ENCODE measurements at places on chromosomes 13 and 19. TPM values are rescaled to one million over a fixed set of nuclear protein-coding genes. Genes with fewer than 3 reads are reported as not detected.

The WDR88 gene
- total RNA-seq: not detected

DNA sequence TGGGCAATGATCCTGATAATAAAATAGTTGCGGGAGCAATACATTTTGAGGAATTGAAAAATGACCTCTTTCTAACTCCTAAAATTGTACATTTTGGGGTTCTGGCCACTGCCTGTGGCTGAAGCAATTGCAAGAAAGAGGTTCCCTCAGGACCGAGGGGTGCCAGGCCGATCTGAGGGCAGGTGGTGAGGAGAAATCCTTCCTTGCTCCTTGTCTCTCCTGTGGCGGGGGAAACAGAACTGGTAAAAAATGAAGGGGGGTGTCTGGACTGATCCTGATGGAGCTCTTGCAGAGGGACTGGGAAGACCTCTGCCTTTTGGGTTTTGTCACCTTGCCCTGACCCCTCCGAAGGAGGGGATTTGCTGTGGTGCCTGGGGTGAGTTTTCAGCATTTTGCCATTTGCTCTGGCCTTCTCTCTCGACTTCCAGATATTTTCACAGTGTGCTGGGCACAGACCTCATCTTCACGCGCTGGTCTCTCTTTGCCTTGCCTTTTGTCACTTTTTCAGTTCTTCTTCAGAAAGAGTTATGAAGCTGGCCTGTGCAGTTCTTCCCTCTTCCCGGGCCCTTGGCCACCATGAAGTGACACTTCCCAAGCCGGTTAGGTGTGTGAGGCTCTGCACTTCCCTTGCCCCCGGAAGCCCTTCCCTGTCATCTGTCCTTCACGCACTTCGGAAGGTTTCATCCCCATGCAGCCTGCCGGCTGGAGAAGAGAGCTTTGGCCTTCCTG, 22.2 kb downstream of the NFIX start:
- H3K27ac ChIP-seq: no peak overlapping the region
- H3K36me3 ChIP-seq: peaks cover 2% of the 10 kb centered on the region
- DNase-seq: no peak
- H3K4me1 ChIP-seq: peaks cover 18% of the 10 kb centered on the region

GRCh38 chr19:17807731-17808316, 12.9 kb downstream of the B3GNT3 start:
- H3K4me1 ChIP-seq: peaks cover 10% of the 10 kb centered on the region
- no peak for DNase-seq
- no peaks in the 10 kb centered on the region for H3K36me3 ChIP-seq
- no peak overlapping the region for H3K27ac ChIP-seq
- H3K27me3 ChIP-seq: peaks cover 4% of the 10 kb centered on the region

- no peak overlapping the region for H3K4me3 ChIP-seq
- no peak for DNase-seq
- H3K4me1 ChIP-seq: no peaks in the 10 kb centered on the region
- no peaks in the 10 kb centered on the region for H3K27me3 ChIP-seq
- H3K27ac ChIP-seq: no peak overlapping the region
Observed at GRCh38 chr13:83311886-83312577, 570.2 kb downstream of the SLITRK1 start.

- H3K4me3 ChIP-seq: no peak overlapping the region
- DNase-seq: no peak
- peaks cover 8% of the 10 kb centered on the region for H3K36me3 ChIP-seq
- H3K27me3 ChIP-seq: no peaks in the 10 kb centered on the region
Observed at GRCh38 chr19:53224606-53225005, 30.1 kb downstream of the ZNF677 start.

DNA sequence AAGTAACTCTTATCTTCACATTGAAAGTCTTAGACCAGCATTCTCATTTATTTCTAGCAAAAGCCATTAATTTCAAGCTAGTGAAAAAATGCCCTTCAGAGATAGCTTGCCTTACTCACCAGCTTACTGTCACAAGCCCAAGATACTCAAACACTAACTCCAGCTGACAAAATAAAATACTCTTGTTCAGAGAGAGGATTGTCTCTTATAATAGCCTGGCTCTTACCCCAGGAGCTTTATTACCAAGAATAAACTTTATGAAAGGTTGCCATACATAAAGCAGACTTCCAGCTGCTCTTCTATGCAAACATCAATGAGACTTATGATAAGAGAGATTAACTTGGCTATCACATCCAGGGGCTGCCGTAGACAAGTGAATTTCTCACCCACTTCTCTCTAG, 53.6 kb downstream of the XPO4 start:
- H3K27ac ChIP-seq: no peak overlapping the region
- H3K27me3 ChIP-seq: no peaks in the 10 kb centered on the region
- no peak overlapping the region for H3K4me3 ChIP-seq
- H3K36me3 ChIP-seq: peaks cover 12% of the 10 kb centered on the region
